NCI-H1105 (cell line): ENCODE measurements at places on chromosomes 13 and 19.

GRCh38 chr13:100330662-100331061, 241.8 kb downstream of the PCCA start:
- no peak for DNase-seq

- no peak for DNase-seq
These were observed 4.7 kb downstream of the TINCR start for GRCh38 chr19:5563008-5563431.

GRCh38 chr13:23506071-23506806, 64.0 kb upstream of the TNFRSF19 start:
- DNase-seq: no peak

DNA sequence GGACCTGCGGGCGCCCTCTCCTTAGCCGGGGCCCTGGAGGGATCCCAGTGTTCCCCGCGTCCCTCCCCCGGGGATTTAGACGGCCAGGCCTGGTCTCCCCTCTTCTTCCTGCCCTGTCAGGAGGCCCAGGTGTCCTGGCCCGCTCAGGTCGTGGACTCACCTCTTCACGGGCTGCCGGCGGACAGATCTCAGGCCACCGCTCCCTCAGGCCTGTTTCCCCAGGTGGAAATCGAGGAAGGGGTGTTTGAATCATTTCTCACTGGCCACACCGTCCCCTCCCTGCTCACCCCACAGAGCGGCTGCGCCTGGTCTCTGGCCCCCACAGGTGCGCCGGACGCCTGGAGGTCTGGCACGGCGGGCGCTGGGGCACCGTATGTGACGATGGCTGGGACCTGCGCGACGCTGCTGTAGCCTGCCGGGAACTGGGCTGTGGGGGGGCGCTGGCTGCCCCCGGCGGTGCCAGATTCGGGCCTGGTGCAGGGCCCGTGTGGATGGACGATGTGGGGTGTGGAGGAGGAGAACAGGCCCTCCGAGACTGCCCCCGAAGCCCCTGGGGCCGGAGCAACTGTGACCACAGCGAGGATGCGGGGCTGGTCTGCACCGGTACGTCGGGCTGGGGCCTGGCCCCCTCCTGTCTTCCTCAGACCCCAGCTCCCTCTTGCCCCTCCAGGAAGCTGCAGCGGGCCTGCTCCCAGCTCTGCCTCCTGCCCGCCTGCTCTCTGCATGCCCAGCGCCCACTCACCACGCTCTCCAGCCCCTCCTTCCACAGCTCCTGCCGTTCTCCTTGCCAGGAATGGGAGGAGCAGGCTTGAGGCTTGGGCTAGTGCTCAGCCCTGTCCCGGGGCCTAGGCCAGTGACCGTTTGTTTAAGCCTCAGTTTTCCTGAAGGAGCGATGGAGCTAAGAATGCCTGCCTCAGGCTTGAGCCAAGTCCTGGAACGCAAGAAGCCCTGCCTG, 2.5 kb downstream of the SSC5D start:
- DNase-seq: no peak

GRCh38 chr13:21930536-21930935, 259.7 kb downstream of the FGF9 start:
- DNase-seq: no peak

DNA sequence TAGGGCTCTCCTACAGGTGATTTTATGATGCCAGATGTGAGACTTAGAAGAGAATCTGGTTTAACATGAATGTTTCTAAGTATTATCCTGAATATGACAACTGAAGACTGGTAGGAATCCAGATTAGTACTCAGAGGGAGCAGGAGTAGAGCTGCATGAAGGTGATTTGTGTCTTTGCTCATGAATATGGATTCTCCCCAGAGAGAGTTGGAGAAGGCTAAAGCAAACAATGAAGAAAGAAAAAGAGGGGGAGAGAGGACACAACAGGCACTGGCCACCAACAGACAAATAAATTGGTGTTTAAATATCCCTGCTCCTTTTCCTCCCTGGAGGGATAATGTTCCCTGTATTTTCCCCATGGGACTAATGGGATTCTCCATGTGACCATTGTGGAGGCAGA, 427.0 kb upstream of the KLF12 start:
- DNase-seq: no peak

DNA sequence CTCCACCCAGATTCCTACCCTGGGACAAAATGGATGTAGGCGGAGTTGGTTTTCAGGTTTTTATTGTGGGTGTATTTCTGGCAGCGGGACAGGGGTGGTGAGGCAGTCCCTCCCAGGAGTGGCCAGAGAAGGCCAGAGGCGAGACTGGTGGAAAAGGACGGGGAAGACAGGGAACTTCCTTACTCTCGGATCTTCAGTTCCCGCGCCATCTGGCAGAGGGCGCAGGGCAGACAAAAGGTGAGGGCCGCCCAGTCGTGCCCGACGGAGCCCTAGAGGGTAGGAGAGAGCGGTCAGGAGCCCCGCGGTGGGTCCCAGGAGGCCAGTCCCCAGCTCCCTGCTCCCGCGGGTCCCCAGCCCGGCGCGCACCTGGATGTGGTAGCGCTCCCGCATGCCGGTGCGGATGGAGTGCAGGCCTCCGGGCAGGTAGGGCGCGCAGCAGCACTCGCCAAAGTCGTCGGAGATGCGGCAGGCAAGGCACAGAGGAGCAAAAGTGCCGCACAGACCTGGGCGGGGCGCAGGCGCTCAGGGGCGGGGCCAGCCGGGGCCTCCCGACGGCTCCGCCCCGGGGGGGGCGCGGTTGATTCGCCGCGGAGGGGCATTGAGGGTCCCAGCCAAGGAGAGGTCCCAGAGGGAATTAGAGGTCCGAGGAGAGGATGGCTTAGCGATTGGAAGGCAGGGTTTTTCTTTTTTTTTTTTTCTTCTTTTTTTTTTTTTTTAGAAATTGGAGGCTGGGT, 3.0 kb downstream of the CNFN start:
- DNase-seq: peak; percentile 73

- no peak for DNase-seq
These were observed 9.6 kb downstream of the CD37 start for GRCh38 chr19:49344505-49345423.

DNA sequence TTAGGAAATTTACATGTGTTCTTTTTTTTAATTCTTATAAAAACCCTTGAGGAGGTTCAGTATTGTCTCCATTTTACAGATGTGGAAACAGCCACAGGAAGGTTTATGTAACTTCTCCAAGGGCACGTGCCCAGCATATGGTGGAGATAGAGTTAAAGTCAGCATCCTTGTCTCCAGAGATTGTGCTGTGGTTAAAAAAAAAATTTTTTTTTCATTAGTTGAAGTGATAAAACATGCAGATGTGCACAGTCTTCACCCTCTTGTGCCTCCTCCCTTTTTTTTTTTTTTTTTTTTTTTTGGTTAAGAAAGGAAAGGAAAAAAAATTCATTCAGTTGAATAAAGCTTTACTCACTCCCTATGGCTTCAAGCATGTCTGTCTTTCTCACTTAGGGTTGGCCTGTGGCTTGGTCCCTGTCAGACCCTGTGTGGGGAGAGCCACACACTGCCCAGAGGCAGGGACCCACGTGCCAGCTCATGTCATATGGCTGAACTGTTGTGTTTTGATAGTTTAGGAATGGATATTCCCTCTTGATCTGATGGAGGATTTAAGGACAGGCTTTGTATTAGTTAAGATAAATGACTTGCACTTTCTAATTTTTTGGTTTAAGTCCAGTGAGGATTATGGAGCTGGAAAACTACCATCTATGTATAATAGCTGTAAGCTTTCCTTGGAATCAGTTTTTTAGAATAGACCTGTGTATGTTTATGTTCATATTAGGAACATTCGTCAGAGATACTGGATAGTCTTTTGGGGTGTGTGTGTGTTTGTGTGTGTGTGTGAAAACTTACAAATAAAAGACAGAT, 19.3 kb downstream of the RNASEH2B start:
- DNase-seq: no peak

DNA sequence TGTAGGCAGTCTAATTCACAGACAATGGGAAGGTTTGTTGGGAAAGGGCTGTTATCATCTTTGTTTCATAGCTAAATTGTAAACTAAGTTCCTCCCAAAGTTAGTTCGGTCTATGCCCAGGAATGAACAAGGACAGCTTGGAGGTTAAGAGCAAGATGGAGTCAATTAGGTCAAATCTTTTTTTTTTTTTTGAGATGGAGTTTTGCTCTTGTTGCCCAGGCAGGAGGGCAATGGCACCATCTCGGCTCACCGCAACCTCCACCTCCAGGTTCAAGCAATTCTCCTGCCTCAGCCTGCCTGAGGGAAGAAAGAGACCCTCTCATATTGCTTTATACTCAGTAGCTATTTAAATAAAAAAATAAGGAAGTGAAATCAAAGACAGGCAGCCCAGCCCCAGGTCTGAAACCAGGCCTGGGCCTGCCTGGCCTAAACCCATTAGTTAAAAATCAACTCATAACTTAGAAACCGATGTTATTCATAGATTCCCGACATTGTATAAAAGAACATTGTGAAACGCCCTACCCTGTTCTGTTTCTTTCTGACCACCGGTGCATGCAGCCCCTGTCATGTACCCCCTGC, 297.4 kb upstream of the SGCG start:
- DNase-seq: no peak

- DNase-seq: no peak
These were observed 291.1 kb downstream of the GPC6 start for GRCh38 chr13:93517658-93518057.

DNA sequence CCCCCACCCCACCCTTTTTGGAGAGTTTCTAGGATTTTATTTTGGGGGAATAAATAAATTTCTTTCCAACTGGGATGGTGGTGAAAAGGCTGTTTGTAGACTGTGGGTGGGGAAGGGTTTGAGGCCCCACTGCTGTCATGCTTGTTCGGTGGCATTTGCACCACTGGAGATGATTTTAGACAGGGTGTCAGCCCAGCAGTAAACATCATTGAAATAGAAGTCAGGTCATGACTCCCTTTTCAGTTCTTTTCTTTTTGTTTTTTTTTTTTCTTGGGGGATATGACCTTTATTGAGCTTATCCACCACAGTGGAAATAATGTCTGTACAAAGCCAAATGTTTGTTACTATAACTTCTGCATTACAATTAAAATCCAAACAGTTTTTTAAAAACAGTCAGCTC, 14.1 kb downstream of the UBAC2 start:
- DNase-seq: no peak

DNA sequence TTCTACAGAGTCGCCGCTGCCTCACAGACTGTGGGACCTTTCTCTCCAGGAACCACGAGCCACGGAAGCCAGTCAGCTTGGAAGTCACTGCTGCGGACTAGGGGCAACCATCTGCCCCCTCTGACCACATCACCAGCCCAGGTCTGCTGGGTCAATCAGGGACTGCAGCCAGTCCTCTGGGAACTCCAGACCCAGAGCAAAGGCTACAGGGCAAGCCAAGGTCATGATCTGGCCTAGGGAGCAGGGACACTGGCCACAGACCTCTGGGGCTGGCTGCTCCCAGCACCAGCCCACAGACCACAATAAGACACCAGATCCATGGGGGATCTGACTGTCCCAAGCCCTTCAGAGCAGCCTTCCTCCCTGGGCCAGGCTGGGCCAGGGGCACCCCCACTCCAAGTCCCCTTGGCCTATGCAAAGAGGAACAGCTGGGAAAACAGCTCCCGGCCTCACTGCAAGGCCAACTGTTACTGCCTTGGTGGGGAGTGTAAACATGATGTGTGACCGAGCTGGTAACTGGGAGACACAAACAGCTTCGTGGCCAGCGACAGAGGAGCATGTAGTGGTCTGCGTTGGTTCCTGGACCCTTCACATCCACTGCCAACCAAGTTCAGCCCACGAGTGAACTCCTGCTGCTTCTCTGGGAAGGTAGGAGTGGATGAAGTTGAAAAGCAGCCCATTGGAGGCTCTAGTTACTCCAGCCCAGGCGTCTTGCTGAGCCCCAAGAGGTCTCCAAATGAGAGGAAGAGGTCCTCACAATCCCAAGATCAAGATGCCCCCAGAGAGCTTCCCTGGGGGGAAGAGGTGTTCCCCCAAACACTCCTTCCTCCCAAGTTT, 1.5 kb downstream of the AKT2 start:
- no peak for DNase-seq
